ENCODE measurements at places on chromosomes 4 and X.

- DNase-seq = no peak
These were observed 123.7 kb upstream of the TLR3 start for GRCh38 chr4:185945252-185945651.

- DNase-seq = no peak
These were observed 112.4 kb downstream of the ADGRL3 start for GRCh38 chr4:61312526-61312925.

GRCh38 chr4:73520821-73521220 lies 39.3 kb downstream of the AFM start:
- DNase-seq = peak; percentile 13

DNA sequence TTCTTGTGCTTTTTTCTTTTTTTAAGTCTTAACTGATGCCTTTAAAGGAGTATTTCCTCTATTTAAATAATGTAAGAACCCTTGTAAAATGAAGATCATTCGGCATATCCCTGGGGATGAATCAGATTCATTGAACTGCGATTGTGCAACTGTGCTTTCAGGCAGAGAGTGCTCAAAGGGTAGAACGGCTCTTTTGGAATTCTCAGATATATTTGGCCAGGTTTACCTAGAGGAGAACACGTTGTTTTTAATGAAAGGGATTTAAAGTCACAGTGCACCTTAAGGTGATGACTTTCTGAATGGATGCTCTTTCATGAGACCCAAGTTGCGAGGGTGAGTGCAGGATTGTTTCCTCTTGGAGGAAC lies 51.6 kb upstream of the ELOVL6 start:
- no peak for DNase-seq

DNA sequence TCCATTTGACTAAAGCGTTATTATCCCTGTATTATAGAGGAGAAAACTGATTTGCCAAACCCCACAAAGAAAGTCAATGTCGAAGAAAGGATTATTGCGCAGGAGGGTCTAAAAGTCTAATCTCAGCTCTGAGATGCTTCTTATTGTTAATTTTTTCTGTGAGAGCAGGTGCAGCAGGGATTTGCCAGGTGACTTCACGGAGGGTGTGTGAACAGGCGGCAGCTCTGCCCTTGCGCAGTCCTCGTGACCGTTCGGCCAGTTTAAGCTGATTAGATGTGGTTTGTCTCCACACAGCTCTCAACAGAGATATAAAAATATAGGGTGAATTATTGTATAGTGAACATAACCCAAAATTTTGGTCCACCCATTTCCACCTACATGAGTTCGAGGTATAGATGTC lies 28.5 kb downstream of the TENM3 start:
- no peak for DNase-seq

GRCh38 chr4:98468709-98469108 lies 189.7 kb downstream of the TSPAN5 start:
- no peak for DNase-seq

GRCh38 chr4:177356206-177356605 lies 46.5 kb downstream of the NEIL3 start:
- no peak for DNase-seq

DNA sequence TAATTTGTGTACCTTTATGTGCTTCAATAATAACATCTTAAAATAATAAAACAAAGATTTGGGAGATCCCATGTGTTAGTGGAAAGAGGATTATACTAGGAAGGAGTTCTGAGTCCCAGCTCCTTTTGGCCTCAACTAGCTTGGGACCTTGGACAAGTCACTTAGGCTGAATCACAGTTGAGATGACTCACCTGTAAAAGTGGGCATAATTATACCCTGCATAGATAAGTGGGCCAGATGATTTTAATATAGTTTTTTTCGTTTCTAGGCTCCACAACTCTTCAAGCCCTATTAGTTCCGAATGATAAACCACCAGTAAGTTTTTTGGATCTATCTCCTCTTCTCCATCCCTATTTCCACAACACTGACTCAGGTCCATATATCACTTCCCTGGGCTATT lies 131.8 kb downstream of the ENOX2 start:
- no peak for DNase-seq

GRCh38 chrX:101051153-101051548 lies 760 bp downstream of the TRMT2B start:
- DNase-seq = no peak

DNA sequence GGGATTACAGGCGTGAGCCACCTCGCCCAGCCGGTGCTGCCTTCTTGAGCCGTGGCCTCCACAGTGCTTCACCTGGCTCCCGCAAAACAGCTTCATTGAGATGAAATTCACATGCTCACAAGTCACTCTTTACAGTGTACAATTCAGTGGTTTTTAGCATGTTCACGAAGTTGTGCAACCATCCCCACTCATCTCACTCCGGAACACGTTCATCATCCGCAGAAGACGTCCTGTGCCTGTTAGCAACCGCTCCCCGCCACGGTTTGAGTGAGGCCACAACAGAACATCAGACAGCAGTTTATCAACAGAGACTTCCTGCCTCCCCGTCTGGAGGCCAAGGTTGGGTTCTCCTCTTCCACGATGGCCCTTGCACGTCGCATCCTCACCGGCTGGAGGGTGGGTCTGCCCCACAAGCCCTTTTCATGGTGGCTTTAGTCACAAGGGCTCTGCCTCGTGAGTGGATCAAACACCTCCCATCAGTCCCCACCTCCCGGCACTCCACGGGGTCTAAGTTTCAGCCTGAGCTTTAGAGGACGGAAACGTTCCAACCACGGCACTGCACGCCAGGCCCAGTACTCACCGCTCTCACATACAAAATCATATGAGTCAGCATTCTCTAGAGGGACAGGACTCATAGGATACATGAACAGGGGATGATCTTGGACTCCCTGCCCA lies 29.6 kb upstream of the SPON2 start:
- DNase-seq = no peak

GRCh38 chr4:147543034-147543433 lies 62.1 kb downstream of the EDNRA start:
- no peak for DNase-seq

DNA sequence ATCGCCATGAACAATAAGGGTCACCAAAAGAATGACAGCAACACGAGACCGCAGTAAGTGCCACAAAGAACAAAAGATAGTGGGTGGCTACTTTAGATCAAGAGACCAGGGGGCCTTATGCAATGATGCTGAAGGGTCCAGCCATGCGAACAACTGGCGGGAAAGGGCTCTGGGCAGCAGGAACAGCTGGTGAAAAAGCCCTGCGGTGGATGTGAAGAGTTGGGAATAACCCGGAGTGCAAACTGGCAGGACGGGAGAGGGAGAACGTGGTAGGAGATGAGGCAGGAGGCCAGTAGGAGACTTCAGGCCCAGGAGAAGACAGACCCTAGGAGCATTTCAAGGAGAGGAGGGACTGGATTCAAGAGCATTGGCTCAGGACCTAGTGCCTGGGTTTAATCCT lies 120.2 kb downstream of the AFAP1 start:
- no peak for DNase-seq

- no peak for DNase-seq
These were observed 64.7 kb upstream of the SPP1 start for GRCh38 chr4:87910795-87911194.

DNA sequence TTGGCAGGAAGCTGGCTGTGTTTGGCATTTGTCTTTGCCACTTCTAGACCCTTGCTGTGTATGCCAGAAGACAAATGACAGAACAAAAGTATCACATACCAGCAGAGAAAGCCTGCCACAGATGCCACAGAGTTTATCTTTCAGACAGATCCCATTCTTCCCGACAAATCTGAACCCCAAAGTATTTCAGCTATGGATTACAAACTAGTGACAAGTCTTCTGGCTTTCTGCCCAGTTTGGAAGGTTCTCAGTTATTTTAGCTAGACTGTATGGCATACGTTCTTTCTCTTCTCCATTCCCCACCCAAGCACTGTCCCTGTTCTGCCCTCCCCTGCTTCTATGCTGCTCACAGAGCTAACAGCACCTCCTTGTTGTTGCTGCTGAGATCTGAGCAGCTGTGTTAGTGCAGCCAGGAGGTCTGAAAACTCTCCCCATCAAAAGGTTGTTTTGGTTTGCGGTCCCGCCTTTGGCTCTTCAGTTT lies 236.7 kb downstream of the FRAS1 start:
- DNase-seq = no peak

DNA sequence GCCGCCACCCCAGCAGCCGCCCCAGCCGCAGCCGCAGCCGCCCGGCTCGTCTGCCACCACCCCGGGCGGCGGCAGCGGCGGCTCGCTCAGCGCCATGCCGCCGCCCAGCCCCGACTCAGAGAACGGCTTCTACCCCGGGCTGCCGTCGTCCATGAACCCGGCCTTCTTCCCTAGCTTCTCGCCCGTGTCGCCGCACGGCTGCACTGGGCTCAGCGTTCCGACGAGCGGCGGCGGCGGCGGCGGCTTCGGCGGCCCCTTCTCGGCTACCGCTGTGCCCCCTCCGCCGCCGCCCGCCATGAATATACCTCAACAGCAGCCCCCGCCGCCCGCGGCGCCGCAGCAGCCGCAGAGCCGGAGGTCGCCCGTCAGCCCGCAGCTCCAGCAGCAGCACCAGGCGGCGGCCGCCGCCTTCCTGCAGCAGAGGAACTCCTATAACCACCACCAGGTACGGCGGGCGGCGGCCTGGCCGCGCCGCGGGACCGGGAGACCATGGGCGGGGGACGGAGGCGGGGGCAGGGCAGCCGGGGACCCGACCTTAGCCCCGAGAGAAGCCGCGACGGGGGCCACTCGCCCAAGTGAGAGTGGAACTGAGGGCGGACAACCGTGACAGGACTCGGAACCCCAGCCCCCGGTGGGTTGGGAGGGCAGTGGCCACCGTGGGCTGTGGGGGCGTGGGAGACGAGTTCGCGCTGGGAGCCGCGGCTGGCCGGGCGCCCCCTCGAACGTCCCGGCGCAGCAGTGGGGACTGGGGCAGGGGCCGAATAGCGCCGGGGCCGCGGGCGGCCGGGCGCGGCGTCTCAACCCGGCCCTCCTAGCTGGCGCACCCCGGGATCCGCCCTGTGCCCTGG lies 1.8 kb downstream of the CPEB2 start:
- no peak for DNase-seq

DNA sequence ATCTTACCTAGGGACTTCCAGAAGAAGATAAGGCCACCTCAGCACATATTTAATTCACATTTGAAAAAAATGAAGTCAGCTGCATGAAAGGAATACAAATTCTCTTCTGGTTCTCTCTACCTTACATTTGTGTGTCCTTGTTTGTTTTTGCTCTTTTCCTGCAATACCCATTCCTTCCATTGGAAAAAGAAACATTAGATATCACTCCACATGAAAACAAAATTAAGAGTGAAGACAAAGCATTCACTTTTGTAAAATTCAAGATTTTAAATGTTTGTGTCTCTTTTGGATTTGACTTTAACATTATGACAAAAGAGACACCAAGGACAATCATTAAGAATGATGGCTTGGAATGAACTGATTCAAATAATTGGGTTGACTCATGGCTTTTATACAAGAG lies 1351.8 kb downstream of the FSTL5 start:
- DNase-seq = no peak
